ENCODE measurements at places on chromosomes 16 and 17. TPM values are rescaled to one million over a fixed set of nuclear protein-coding genes. Genes with fewer than 3 reads are reported as not detected.

The CEP95 gene
- total RNA-seq, result 31.9 TPM

The CDH16 gene
- 0.36 TPM for total RNA-seq

The SLC5A10 gene
- total RNA-seq, result 0.23 TPM

The FOXN1 gene
- 0.06 TPM for total RNA-seq

The WNT3 gene
- total RNA-seq, result 4.7 TPM

The NHERF2 gene
- total RNA-seq, result 62.9 TPM

The IGFALS gene
- total RNA-seq, result 0.08 TPM

The PIGS gene
- 56.2 TPM for total RNA-seq

The ST6GALNAC2 gene
- 0.51 TPM for total RNA-seq

The USP43 gene
- total RNA-seq, result 4.3 TPM

The AIPL1 gene
- not detected for total RNA-seq

All from A549 treated with CORT108297 at 1 μM for 4 hours (cell line).